ENCODE measurements at places on chromosomes 13 and 19. TPM values are rescaled to one million over a fixed set of nuclear protein-coding genes. Genes with fewer than 3 reads are reported as not detected.

The KATNAL1 gene
- total RNA-seq: 1.7 TPM

The C19orf33 gene
- total RNA-seq: 1.2 TPM

The KIR3DL2 gene
- not detected for total RNA-seq

The ACP7 gene
- total RNA-seq: not detected

The PARP4 gene
- total RNA-seq: 70.9 TPM

The GPX4 gene
- total RNA-seq: 225 TPM

The TYK2 gene
- total RNA-seq: 313 TPM

The KIR2DL1 gene
- total RNA-seq: not detected

The ZSWIM9 gene
- 9.4 TPM for total RNA-seq

The SLC6A16 gene
- total RNA-seq: 6.0 TPM

The CCL25 gene
- not detected for total RNA-seq

The TSHZ3 gene
- not detected for total RNA-seq

The ZNF471 gene
- total RNA-seq: 10.8 TPM

The PCDH9 gene
- total RNA-seq: 1.7 TPM

The CEACAM3 gene
- not detected for total RNA-seq

The THSD1 gene
- total RNA-seq: 0.60 TPM

The HIPK4 gene
- 0.18 TPM for total RNA-seq

DNA sequence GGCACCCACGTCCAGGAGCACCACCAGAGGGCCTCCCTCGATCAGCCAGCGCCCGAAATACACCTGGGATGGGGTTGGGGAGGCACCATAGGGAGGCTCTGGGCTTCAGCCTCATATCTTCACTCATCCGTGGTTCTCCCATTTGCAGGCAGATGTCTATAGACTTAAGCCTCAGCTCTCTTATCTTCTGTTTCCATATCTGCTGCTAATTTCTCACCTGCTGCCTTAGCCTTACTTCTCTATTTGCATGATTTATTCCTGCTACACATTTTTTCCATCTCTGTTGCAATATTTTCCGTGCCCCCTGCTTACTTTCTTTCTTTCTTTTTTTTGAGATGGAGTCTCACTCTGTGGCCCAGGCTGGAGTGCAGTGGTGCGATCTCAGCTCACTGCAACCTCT, 5.8 kb downstream of the GYS1 start:
- DNase-seq: no peak

DNA sequence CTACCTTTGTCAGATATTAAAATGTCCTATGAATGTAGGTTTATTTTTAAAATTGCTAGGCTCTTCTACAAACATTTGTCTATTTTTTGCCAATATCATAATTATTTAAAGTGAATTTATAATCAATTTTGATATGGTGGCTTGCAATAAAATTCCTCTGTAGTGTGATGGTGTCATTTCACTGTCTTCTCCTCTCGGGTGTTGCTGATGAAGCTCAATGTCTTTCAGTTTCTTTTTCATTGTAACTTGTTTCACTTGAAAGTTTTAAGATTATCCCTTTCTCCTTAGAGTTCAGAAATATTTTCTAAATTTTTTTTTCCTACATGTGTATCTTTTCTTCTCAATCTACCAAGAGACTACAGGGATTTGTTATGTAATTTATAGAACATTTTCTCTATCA, 267.1 kb upstream of the EDNRB start:
- DNase-seq: no peak

DNA sequence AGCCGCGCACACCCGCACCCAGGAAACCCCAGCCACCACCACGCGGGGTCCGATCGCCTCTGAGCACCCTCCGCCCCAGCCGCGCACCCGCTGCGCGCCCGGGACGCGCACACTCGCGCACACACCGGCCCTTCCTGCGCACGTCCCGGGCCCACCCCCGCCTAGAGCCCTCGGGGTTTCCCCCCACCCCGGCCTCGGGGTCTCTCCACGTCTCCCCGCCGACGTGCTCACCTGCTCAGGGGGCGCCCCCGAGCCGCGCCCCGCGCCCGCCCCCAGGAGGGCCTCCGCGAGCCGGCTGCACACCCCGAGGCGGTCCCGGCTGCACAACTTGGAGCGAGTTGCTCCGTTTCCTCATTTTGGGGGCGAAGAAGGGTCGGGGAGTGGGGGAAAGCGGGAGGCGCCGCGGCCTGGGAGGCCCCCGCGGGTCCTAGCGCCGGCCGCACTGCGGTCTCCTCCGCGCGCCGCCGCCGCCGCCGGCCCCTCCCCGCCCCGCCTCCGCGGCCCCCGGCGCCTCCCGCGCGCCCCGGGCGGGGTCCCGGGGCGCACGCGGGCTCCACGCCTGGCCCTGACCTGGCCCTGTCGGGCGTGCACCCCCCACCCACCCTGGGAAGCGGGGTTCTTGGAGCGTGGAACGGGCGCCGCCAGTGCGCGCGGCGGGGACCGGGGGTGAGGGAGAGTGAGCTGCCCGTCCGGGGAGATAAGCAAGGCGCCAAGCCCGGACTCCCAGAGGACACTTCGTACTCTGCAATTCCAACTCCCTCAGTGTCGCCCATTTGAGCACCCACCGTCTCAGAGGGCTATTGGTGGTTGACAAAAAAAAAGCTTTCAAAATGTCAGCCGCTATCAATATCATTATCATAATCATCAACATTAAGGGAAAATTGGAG, at the start of gene MATK:
TSS of gene MATK (minus strand) at position 444 of the 887 bp plus-strand sequence. CDS start 1,246 bp downstream, outside the sequence.
- peak; percentile 45 for DNase-seq

- DNase-seq: no peak
These were observed 28.2 kb downstream of the KCNC3 start for GRCh38 chr19:50300814-50301606.

- DNase-seq: no peak
These were observed 1505.1 kb upstream of the SLC10A2 start for GRCh38 chr13:104571161-104571892.

DNA sequence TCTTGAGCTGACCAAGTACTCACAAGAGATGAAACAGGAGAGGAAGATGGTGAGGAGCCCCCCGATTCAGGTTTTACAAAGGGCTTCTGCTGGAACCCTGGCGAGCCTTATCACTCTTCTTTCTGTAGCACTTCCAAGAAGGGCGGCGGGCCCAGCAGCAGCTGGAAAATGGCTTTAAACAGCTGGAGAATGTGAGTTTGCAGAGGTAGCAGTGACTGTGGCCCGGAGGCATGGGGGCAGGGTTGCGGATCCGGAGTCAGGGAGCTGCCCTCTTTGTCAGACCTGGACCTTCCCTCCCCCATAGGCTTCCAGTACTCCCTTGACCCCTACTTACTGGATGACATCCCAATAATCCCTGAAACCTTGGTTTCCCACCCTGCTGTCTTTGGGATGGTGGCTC, 3.6 kb downstream of the TRIP10 start:
- no peak for DNase-seq

- DNase-seq: no peak
These were observed 26.4 kb upstream of the ZNF181 start for GRCh38 chr19:34707661-34708060.

DNA sequence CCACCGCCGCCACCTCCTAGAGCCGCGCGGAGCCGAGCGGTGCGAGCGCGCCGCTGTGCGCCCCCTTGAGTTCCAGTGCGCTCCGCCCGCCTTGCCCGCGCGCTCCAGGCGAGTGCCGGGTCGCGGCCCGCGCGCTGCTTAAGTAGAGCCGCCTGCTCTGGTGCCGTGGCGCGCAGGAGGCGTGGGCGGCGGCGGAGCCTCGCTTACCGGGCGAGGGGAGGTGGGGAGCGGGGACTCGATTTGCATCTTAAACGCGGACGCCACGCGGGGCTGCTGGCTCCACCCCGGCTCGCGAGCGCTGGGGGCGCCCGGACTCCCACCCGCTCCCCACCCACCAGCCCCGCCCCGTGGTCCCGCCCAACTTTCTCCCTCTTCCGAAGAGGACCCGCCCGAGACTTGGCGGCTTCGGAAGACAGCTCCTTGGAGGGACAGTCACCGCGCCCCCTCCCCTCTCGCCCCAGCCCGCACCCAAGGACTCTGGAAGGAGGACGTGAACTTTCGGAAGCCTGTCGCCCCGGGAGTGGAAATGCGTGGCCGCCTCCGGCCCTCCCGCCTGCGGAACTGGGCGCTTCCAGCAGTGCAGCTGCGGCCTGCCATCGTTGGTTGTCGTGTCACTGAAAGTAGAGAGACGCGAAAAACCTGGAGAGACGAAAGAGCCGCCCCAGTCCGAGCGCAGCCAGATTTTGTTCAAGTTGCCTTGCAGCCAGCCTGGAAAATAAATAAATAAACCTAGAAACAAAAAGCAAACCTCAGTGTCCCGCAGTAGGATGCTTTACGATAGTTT, at the start of gene KCTD12:
TSS of gene KCTD12 (minus strand) at position 114 of the 784 bp plus-strand sequence. CDS start 257 bp downstream, outside the sequence.
- peak; percentile 80 for DNase-seq

DNA sequence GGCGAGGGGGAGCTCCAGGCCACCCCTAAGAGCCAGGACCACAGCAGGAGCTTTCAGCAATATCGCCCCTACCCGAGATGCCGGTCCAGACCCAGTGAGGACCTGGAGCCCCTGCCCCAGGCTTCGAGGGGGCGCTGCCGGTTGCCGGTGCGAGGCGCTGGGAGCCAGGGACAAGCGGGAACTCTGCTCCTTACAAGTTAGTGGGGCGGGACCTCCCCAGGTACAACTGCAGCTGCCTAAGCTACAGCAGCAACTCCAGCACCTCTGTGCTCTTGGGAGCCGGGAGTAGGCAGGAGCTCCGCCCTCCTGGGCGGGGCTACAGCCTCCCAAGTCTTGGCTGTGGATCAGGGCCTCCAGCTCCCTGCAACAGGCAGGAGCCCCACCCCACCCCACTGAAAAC, 15.2 kb upstream of the TSC22D1 start:
- DNase-seq: no peak

- DNase-seq: no peak
These were observed 317 bp downstream of the LYL1 start for GRCh38 chr19:13102416-13102665.

GRCh38 chr19:11530432-11530831, 1.5 kb upstream of the ECSIT start:
- DNase-seq: no peak

- no peak for DNase-seq
These were observed 98.9 kb downstream of the UGGT2 start for GRCh38 chr13:95954266-95954665.

DNA sequence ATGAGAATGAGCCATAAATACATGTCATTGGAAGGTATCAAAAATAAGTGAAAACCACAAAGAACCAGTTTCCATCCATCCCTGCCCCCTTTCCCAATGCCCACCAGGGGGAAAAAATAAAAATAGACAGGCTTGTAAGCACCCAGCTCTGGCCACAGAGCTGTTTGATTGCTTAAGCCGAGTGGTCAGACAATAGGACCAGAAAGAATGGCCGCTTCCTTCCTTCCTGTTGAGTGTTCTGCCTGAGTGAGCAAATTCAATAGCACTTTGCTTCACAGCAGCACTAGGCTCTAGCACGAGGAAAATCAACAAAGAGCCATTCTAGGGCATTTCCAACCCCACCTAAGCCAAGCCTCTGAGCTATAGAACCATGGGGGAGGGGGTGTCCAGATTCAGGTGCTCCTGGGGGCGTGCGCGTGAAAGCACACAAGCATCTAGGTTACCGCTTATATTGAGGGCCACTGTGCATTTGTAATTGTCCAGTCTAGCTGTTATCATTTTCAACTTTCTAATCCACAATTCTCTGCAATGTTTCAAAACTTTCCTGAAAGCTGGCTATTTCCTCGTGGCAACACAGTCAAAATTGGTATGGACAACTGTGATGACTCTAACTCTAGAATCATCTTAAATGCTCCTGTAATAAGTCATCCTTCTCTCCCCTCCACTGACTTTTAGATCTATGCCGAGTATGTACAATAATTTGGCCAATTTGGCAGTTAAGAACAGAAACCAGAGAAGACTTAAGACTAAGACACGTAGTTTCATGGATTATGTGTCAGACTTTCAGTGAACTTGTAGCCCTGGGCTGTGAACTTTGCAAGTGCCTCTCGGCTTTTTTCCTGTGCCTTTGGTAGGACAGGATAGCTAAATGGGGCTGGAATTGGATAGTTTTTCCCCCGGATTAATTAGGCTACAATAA, 64.3 kb downstream of the SPRY2 start:
- DNase-seq: no peak

DNA sequence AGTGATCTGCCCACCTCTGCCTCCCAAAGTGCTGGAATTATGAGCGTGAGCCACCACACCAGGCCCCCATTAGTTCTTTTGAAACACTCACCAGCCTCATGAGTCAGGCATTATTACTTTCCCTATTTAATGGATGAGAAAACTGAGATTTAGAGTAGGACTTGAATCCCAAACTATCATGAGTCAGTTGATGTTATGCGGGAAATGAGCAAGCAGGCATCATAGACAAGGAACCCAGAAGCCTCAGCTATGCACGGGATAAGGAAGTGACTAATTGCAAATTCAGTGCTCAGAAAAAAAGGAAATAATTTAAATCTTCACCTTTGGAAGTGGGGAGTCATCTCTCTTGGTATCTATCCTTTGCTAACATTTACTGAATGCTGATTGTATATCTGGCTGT, 217.5 kb downstream of the ABCC4 start:
- no peak for DNase-seq

DNA sequence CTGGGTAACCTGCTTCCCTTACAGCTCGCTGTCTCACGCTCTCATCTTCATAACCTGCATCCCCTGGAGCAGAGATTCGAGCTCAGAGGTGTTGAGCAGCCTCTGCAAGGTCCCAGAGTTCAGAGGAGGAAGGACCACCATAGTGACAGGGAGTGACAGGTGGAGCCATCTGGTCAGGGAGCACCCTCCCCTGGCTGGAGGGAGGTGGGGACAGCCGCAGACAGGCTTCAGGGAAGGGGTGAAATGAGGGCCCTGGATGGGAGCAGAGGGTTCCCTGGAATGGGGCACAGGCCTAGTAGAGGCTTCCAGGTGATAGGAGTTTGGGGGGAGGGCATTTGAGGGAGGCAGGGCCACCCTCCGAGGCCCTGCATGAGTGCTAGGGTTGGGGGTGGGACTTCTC, 82.1 kb downstream of the ZNF429 start:
- no peak for DNase-seq

All from naive thymus-derived CD8-positive, alpha-beta T cell (primary cell).